ENCODE measurements at places on chromosomes 7 and 10.

GRCh38 chr7:154646126-154647013 lies 356.6 kb downstream of the PAXIP1 start:
- DNase-seq = no peak

- no peak for DNase-seq
These were observed 23.9 kb downstream of the NUDCD3 start for GRCh38 chr7:44466300-44467216.

- no peak for DNase-seq
These were observed 194.0 kb downstream of the TAX1BP1 start for GRCh38 chr7:27933671-27934565.

DNA sequence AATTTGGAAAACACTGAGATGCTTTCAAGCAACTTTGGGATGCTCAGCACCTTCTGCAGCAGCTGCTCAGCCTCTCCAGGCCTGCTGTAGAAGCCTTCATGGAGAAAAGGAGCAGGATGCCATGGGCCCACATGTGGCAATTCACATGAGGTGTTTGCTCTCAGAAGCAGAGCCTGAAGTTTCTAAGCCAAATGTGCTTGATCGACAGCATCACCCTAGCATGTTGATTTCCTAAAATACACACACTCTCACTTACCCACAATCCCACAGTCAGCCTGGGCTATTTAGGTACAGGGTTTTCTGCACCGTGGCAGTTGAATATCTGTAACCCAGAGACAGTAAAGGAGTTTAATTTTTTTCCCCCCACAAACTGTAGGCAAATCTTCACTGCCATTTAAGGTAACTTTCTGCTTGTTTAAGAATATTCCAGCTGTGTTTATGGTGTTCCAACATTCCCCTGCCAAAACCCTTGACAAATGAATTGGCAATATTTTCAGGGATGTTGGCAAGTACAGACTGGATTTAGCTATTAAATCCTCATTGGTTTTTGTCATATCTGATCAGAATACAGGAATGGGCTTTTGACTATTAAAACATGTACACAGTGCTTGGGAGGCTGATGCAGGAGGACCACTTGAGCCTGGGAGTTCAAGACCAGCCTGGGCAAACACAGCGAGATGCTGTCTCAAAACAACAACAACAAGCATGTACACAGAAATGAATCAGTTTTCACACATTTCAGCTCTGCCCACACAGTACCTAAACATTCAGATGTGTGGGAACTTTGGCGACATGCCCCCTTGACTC lies 244.2 kb downstream of the CELF2 start:
- DNase-seq = no peak

GRCh38 chr10:48656914-48657305 lies 27.8 kb upstream of the WDFY4 start:
- no peak for DNase-seq

DNA sequence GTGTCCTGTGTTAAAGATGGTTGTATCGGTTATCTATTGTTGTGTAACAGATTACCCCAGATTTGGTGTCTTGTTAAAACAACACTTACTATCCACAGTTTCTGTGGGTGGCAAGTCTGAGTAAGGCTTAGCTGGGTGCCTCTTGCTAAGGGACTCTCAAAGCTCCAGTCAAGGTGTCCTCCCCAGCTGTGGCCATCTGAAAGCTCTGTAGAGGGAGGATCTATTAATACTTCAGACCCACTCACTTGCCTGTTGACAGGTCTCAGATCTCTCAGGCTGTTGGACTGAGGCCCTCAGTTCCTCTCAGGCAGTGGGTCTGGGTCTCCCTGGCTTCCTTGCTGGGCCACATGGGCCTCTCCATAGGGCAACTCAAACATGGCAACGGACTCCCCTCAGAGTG lies 19.6 kb downstream of the ARID5B start:
- no peak for DNase-seq

DNA sequence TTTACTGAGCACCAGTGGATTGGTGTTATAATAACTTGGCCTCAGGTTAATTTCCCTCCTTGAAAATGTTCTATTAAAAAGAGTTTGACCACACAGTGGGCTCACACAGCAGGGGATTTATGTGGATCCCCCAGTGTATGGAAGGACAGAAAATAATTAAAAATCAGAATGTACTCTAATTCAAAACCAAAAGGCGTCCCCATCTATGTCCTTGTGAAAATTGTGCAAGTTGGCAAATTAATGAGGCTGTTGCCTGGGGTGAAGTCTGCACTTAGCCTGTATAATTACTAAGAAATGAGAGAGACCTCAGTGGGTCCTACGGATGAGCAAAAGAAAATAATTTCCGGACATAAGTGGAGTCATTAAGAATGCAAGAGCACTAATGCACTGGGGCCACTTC lies 31.1 kb downstream of the PIK3CG start:
- DNase-seq = no peak

DNA sequence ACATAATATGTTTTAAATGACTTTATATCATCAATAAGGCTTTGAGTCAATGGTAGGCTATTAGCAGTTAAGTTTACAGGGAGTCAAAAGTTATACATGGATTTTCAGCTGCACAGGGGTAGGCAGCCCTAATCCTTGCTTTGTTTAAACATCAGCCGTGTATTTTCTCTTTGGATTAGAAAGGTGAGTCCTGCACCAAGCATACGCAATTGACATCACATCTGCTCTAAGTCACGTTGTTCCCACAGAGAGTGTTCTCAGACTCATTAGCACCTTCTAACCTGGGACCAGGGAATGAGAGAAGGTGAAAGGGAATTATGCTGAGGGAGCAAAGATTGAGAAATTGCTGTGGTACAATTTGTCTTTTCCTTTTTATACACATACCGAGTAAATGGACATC lies 148.6 kb upstream of the ZNF804B start:
- no peak for DNase-seq

DNA sequence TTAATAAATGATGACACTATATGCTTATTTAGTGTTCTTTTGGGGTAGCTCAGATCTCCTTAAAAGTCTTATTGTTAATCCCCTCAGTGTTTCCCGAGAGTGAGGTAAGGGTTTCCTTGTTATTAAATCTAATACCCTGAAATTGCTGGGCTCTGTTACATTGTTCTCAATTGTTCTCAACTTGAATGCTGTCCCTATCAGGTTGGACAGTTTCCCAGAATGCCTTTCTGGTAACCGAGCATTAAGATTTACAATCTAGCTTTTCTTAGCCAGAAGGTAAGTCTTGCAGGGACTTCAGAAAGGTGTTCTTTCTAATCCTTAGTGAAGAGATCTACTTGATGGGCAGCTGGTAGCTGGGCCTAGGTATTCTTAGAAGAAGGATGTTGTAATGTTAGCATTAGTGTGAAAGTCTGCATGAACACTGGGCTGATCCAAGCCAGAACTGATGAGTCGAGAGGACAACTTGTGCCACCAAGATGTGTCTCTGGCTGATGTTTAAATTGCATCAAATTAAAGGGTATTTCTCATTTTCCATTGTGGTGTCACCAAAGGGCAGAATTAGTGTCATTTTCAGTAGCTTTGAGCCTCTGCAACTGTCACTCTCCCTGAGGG lies 89.9 kb downstream of the SND1 start:
- no peak for DNase-seq

DNA sequence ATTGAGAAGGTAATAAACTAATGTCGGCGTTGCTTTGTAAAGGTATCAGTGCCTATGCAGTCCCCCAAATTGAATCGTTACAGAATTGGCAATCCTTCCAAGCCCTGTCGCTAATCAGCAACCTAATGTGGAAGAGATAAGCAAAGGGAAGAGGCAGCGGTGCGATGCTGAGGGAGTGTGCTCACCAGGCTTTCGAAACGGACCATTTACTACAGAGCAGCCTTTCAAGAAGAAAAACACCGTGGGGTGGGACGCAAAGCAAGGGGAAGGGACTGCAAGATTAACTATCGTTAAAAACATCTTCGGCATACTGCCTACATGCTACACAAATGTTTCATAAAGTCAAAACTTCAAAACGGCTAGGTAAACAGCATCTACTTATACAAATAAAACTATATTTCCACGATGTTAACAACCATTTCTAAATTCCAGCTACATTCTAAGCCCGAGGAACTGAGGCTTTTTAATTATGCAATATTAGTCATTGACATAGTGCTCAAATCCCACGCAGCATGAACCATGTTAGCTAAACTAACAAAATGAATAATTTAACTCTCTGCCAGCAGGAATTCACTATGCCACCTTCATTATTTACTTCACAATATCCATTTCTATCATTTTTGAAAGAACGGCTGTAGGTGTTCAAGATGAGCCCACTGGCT lies 85.2 kb downstream of the CHCHD3 start:
- DNase-seq = no peak

DNA sequence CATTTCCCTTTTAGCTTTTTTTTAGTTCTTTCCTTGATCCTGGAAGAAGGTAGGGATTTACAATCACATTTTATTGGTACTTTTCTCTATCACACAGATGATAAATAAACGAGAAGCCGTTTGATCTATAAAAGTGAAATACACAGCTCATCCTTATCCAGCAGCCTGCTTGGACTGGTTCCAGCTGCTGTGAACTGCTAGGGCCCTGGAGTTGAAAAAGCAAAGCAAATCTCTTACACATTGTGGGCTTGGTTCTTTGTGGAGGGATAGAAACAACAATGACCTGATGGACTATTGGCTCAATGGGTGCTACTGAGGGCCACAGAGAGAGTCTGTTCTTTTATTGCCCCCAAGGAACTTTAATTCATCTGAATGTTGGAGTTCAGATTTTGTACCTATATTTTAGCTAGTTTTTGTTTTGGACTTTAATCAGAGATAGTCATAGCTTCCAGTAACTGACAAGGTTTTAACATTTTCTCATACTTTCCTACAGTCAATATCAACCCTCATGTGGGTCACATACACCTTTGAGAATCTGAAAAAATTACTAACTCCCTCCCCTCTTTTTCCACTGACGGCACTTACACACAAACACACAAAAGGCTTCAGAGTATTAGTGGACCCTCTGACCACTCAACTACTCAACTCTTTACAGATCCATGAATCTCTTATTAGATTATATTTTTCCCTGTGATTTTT lies 91.6 kb upstream of the CCDC6 start:
- DNase-seq = no peak

- DNase-seq = peak; percentile 78
These were observed at the start of gene SDK1 for GRCh38 chr7:3300651-3301448. Gene SDK1, plus strand, starts transcription at chr7:3301252. Its CDS starts 335 bp downstream, at chr7:3301587.

DNA sequence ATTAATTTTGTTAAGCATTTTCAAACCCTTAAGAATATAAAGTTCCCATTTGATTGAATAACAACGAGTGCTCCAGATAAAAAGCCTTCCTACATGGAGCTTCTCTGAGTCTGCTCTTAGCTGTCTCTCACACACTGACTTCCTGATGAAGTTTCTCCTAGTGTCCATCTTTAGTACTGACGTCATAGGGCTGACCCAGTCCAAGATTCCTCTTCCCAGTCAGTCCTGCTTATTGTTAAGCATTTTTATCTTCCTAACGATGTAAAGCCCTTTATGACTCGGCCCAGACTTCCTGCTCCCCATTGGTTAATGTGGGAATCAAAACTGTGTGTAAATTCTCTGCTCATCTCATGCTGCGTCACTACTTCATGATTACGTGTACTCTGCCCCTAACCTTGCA lies 398.8 kb downstream of the TFEC start:
- no peak for DNase-seq

DNA sequence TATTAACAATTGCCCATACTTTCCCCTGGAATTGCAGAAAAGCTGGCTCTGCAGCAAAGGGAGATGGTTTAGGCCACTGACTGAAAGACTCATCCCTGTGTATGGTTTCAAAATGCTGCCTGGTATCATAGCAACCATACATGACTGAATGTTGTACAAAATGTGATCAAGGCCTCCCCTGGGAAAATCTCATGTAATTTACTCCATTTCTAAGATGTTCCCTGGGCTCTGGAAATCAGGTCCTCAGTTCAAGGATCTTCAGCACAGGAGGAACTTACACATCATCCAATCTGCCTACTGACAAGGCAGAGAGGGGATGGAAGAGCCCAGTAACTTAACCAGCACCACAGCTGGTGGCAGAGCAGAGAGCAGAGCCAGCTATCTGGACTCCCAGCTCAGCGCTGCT lies 111.8 kb downstream of the JAZF1 start:
- no peak for DNase-seq

GRCh38 chr10:24208661-24209431 lies at the start of gene KIAA1217:
Gene KIAA1217, plus strand, starts transcription at chr10:24209138. Its CDS starts 56 bp downstream, at chr10:24209194.
- DNase-seq = no peak

GRCh38 chr7:42080841-42081586 lies 156.0 kb downstream of the GLI3 start:
- DNase-seq = no peak

GRCh38 chr7:108407676-108408075 lies 48.6 kb downstream of the NRCAM start:
- no peak for DNase-seq

DNA sequence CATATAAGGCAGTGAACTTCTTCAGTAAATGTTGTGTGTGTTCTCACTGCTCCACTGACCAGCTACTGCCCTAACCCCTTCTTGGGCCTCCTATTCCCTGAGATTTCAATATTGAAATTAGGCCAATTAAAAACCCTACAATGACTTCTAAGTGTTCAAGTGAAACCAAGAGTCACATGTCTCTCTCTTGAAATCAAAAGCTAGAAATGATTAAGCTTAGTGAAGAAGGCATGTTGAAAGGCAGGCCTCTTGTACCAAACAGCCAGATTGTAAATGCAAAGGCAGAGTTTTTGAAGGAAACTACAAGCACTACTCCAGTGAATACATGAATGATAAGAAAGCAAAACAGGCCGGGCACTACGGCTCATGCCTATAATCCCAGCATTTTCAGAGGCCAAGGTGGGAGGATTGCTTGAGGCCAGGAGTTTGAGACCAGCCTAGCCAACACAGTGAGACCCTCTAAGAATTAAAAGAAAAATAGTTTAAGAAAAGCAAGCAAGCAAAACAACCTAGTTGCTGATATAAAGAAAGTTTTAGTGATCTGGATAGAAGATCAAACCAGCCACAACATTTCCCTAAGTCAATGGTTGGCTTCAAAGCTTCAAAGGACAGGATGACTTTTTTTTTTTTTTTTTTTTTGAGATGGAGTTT lies 22.3 kb downstream of the BRAF start:
- DNase-seq = no peak

GRCh38 chr10:128602183-128602582 lies 476.0 kb upstream of the MKI67 start:
- no peak for DNase-seq

- no peak for DNase-seq
These were observed 22.6 kb upstream of the TRIM8 start for GRCh38 chr10:102621443-102622325.

- DNase-seq = no peak
These were observed 191.5 kb downstream of the DIP2C start for GRCh38 chr10:497898-498451.
